ENCODE measurements at places on chromosomes 7 and 10.

- no peak for DNase-seq
Observed at GRCh38 chr7:155062411-155062810, 7.7 kb upstream of the HTR5A start.

DNA sequence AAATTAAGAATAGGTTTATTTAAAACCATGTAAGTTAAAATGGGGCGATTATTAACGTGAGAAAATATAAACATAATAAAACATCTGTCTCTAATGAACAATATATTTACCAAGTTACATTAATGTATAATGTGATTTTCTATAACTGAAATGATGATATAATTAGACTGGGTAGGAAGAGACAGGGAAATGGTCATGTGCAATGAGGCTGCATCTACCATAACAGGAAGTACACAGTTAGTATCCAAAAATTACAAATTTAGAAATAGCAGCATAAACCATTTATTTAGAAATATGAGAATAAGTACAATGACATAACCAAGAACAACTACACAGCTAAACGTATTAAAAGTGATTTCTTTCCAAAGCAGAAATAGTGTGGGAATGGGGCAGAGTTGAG lies 25.8 kb upstream of the BET1 start:
- DNase-seq, result no peak

- DNase-seq, result no peak
Observed at GRCh38 chr10:11141571-11142091, 124.0 kb downstream of the CELF2 start.

DNA sequence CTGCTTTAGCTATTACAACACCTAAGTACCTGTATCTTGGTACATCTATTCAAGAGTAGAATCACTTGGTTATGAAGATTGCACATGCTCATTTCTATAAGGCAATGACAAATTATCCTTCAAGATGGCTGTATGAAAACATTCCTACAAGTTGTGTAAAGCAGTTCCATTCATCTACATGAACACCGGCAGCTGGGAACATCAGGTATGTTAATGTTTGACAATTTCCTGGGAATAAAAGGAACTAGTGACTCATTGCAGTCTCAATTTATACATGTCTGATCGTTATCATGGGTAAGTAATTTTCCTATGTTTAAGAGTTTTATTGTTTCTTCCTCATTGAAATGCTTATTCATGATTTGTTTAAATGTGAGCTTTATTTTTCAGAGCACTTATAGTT lies 203.2 kb upstream of the SEMA3E start:
- no peak for DNase-seq

- no peak for DNase-seq
Observed at GRCh38 chr7:44291733-44292419, 33.5 kb downstream of the CAMK2B start.

- DNase-seq, result no peak
Observed at GRCh38 chr10:99232360-99232999, 3.2 kb downstream of the HPSE2 start.

DNA sequence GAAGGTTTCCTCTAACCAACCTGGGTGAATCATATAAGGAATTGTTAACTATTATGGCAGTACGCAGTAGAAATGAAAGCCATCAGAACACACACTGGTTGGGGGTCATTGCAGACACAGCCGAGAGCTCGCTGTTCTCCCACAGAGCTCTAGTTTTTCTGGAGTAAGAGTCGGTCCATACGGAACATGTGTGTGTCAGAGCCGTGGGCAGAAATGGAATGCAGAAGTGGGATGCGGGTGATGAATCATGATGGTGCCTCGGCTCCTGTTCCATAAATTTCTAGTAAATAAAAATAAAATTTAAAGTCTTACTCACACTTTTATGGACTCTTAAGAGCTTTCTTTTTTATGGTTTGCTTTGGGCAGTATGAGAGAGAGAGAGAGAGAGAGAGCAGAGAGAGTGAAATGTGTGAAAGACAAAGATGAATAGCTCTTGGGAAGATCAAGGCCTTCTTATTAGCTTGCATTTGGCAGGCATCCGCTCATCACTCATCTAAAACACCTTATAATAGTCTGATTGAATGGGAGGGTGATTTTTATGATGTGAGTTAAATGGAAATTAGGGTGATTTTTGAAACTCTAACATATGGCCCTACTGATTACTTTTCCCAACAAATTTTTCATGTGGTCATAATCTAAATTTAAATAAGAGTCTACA lies 98.8 kb upstream of the PFKP start:
- no peak for DNase-seq

DNA sequence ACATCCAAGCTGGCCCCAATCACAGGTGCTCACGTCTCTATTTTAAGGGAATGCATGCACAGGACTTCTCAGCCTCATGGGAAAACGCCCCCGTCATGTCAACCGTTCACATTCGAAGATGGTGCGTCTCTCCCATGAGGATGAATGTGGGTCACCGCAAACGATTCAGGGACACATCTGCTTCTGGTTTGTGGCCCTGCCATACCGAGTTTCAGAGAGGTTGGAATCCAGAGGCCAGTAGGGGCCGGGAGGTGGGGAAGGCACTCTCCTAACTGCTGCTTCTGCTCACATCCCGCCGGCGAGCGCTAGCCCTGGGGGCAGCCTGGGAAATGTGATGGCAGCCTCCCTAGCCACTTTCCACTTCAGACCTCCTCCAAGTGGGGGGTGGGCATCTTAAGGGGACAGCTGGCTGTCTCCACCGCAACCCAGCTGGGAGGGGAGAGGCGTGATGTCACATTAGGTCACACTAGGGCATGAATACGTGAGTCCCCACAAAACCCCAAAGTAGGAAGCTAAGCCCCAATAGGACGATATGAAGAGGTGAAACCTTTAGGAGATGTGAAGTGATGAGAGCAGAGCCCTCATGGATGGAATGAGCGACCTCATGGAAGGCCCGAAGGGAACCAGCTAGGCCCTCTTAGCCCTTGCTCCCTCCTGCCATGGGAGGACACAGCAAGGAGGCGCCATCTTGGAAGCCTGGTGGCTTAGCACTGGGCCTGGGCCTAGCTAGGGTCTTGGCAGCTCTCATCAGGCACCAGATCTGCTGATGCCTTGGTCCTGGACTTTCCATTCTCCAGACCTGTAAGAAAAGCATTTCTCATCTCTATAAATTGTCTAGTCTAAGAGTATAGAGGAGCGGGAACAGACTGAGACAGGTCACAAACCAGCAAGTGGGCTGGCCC lies 107.8 kb downstream of the TCERG1L start:
- no peak for DNase-seq

DNA sequence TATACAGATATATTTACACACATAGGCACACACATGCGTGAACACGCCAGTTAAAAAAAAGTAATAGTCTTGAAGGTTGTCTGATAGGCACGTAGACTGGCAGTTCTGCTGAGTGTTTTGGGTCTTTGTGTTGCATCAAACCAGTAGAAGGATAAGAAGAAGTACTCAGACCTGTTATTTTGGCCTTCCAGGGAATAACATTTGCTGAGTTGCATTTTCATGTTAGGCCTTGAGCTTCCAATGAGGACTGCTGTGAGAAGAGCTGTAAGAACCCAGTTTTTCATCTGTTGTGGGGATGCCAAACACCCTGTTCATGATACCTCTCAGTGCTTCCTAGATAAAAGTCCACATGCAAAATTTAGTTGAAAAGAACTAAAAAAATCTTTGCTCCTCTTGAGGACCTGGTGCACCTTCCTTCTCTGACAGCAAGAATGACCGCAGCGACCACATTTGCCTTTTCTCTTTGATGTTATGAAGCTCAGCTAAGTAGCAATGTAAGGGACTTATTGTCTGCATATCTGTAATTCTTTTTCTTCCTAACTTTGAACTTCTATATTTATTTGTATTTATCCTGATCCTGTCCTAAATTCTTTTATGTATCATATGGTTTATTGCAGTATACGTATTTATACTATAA lies 27.2 kb downstream of the HIPK2 start:
- no peak for DNase-seq

DNA sequence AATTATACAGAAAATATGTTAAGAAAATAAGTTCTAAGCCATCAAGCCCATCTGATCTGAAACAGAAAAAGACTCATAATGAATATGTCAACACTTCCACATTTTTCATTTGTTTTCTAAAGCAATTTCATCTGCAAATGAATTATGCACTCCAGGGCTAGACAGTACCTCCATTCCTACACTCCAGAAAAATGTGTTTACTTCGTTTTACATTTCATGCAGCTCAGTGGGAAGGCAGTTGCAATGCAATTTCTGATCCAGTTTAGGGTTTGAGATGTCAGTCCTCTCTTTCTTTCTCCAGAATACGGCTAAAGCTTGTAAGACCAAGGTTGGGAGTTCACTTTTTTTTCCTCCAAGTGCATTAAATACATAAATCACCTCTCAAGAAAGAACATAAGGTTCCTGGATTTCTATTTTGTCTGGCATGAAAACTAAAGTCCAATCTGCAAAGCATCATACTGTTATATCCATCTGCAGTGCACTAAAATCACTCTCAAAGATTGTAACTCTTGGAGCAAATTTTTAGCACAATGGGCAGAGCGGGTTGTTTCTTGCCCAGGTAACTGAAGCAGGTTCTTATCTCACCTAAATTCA lies 348.8 kb upstream of the C7orf33 start:
- DNase-seq, result no peak

DNA sequence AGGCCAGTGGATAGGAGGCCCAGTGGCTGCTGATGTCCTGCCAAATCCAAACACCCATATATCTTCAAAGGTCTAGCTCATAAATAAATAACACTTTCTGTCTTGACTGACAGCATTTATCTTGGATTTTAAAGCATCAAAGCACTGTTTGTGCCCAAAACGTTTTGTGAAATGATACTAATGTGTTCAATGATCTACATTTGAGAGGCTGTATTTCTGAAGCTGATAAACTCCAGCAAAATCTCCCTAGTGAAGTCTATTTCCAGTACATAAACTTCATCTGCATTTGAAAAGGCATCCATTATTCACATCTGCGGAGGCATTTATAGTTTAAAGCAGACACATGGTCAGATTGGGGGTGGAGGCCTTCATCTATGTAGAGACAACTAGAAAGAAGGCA lies 276.3 kb downstream of the HPSE2 start:
- DNase-seq, result no peak

DNA sequence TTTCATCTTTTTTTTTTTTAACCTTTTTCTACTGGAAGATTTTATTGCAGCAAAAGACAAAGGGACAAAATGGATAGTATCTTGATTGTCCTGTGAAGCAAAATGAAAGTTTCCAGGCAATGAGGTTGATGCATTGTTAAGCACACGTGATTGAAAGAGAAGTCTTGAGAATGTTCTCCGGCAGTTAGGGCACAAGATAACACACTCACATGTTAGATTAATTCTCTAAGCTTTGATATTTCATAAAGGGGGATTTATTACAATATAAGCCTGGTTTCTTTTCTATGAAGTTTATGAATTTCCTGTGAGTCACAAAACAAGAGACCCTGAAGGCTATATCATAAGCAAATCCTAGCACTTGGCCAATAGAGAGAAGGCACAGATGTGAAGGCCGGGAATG lies 93.4 kb upstream of the ARMC3 start:
- no peak for DNase-seq

- no peak for DNase-seq
Observed at GRCh38 chr7:108452707-108453106, 3.5 kb downstream of the NRCAM start.

DNA sequence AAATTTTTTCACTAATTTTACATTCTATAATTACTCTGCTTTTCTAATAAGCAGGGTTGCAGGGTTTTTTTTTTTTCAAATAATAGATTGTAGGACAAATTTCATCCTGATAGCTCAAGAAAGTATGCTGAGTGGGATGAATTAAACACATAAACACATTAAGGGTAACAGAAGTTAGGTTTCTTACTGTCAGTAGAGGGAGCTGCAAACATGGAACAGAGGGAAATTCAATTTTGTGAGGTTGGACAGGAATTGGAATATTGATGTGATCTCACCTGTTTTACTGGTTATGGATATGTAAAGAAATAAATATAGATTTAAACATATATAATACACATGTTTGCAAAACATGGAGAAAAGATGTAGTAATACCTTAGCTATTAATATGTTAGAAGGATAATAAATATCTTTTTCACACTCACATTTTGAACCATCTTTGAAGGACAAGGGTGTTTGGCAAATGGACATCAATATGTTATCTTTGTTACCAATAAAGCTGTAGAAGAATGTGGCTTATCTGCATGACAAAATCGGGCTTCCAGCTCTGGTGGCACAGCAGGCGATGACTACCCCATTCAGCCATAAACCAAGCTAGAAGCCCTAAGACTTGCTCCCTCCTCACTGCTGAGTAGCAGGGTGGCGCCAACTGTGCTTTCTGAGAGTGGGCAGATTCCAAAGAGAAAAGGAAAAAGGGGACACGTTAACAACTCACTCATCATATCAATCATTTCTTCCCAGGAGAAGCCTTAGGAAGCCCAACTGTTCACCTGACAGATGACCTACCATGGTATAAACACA lies 1257.4 kb downstream of the GATA3 start:
- DNase-seq, result no peak

GRCh38 chr7:137975221-137975620 lies 26.7 kb downstream of the CREB3L2 start:
- no peak for DNase-seq

GRCh38 chr7:157928171-157928794 lies 591.5 kb downstream of the DNAJB6 start:
- no peak for DNase-seq

- DNase-seq, result no peak
Observed at GRCh38 chr10:117938104-117938503, 108.6 kb downstream of the RAB11FIP2 start.

- DNase-seq, result no peak
Observed at GRCh38 chr10:32190890-32191491, 134.8 kb upstream of the KIF5B start.

GRCh38 chr7:96719164-96719563 lies 9.5 kb upstream of the SEM1 start:
- DNase-seq, result no peak

GRCh38 chr7:132441935-132442334 lies 134.3 kb downstream of the PLXNA4 start:
- no peak for DNase-seq

- DNase-seq, result no peak
Observed at GRCh38 chr10:110471566-110472139, 26.1 kb upstream of the DUSP5 start.

Data from activated CD8-positive, alpha-beta memory T cell treated with anti-CD3 and anti-CD28 coated beads for 1 hour (primary cell).